ENCODE measurements at places on chromosomes 16 and 17.
A peak's percentile ranks its signal among the peaks of the same experiment; 100 is the strongest.

DNA sequence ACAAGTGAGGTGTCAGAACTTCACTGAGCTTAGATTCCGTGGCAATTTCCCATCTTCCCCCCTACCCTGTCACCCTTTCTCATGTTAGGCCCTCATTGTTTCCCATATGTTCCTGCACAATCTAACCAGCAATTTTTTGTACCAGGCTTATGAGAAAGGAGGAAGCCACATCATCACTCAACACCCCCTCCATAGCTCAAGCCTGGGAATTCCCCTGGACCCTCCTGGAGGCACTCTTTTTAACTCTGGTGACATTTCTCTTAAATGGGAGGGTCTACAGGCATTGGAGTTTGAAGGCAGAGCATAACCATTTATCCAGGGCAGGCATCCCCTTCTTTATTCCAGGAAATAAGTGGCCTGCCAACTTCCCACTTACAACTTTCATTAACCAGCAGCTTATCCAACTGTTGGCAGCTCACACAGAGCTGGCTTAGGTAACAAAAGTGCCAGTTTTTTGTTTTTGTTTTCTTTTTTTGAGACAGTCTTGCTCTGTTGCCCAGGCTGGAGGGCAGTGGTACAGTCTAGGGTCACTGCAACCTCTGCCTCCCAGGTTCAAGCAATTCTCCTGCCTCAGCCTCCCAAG is 10.4 kb upstream of the GLG1 start:
- no peak for DNase-seq

DNA sequence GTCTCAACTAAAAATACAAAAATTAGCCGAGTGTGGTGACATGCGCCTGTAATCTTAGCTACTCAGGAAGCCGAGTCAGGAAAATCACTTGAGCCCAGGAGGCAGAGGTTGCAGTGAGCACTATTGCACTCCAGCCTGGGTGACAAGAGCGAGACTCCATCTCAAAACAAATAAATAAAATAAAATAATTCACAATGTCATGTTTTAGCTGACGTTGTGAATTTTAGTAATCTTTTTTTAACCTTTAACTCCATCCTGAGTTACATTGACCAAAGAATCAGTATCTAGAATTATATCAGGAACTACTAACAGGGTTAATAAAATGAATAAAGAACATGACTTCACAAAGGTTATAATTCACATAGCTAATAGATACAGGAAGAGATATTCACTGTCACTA is 5.9 kb downstream of the RBL2 start:
- DNase-seq: no peak

- no peak for DNase-seq
Observed at GRCh38 chr17:39194089-39194984, 3.1 kb downstream of the CACNB1 start.

GRCh38 chr17:77467521-77467920 is 326.8 kb downstream of the SEC14L1 start:
- DNase-seq: no peak

- no peak for DNase-seq
Observed at GRCh38 chr16:77500286-77500598, 65.4 kb upstream of the ADAMTS18 start.

DNA sequence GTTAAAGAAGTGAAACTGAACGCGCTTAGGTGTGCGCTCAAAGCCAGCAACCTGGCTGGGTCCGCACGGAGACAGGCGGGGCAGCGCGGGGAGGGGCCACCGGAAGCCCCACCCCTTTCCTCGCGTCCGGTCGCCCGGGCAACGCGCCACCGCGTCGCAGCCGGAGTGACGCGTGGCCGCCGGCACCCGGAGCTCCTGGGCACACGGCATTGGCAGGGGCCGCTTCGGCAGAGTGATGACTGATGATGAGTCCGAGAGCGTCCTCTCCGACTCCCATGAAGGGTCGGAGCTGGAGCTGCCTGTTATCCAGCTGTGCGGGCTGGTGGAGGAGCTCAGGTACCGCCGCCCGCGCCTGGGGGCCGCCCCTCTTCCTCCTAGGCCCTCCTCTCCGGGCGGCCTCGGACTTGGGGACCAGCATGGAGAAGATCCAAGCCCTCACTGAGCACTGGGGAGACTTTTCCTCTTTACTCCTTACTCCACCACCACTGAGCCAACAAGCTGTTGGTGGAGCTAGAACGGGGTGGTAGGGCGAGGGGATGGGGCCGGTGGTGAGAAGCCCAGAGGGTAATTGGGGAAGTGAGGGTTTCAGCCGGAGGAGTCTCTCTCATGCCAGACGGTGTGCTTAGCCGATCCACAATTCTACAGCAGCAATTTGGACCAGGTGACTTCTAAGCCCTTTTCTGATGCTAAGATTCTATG is 44.9 kb downstream of the PRSS54 start:
- peak; percentile 75 for DNase-seq

GRCh38 chr17:75878174-75878998 is at the start of gene TRIM47:
TRIM47 (minus strand) TSS chr17:75878581; CDS start chr17:75878548, 33 bp downstream.
- DNase-seq: no peak

GRCh38 chr16:85428899-85429775 is 184.0 kb upstream of the GSE1 start:
- no peak for DNase-seq

Data from stimulated activated CD4-positive, alpha-beta T cell treated with anti-CD3 and anti-CD28 coated beads, Interleukin-4, amount 100 ng/mL, for 48 hours (primary cell).